ENCODE measurements at places on chromosomes 7 and 10.
A peak's percentile ranks its signal among the peaks of the same experiment; 100 is the strongest.

- DNase-seq = peak; percentile 24
Measured at GRCh38 chr7:134016223-134016941, 110.8 kb upstream of the LRGUK start.

DNA sequence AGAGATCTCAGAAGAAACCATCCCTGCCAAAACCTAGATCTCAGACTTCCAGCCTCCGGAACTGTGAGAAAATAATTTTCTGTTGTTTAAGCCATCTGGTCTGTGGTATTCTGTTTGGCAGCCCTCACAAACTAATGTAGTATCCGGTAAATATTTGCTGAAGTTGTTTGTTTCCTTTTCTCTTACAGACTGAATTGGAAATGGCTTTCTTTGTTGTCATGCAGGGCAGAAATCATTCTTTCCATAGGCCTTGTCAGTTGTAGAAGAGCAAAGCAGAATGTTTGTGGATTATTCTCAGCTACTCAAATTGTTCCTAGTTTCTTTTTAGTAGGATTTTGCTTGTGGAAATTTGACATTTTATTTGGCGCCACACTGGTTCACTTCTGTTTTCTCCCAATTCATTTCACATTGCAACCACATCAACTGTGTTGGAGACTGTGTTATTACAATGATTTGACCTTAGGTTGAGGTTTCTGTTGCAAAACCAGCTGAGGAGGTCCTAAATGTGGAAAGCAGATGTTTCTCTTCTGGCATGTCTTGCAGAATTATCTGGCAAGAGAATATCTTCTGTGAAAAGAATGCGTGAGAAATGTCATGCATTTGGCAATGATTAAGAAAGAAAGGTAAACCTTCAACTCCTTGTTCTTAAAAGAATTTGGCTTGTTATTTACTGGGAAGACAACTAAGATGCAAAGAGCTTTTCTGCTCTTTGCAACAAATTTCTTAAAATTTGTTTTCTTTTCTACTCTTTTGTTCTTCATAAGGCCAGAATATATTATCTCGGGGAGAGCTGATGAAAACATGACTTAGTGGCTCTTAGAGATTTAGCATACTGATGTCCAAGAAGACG, 25.8 kb downstream of the ACTA2 start:
- peak; percentile 97 for DNase-seq

GRCh38 chr7:117621075-117621618, 141.3 kb downstream of the CFTR start:
- DNase-seq = no peak

DNA sequence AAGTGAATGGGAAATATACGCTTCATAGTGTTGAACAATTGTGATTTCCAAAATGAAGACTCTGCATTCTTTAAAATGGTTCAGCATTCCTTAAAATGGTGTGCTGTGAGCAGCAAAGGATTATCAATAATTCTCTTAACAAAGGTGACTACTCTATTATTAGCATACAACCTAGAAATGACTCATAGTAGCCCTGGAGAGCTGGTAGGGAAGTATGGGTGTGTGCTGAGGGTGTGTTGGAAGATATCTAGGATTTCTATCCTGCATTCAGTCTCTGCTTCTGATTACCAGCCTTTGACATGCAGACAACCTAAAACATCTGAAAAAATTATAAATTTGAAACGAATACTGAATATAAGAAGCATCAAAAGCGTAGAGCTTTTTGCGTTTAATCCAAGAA, 72.5 kb downstream of the SEMA3D start:
- DNase-seq = no peak

DNA sequence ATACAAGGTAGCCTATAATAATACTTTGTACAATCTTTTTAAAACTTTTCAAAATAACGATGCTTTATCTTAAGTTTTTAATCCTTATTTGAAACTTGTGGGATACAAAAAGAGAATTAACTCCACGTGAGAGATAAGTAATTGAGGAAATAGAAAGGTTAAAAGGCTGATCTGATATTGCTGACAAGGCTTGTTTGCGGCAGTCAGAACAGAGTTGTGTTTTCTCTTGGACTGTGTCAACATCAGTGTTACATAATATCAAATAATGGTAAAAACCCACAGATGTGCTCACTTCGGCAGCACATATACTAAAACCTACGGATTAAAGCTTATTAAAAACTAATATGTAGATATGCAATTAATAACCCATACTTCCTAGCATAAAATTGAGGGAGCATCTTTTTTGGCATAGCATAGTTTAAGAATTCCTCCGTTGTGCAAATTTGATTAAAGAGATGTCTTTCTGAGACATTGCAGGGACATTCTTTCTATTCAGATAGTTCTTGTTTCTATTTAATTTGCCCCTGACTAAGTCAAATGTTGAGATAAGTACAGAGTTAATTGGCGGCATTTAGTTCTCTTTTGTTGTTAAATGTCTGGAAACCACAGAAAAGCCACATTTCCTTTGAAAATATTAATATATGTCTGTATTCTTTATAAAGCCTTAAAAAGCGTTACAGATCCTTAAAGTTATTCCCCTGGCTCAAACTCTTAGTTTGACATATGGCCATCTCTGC, 63.3 kb downstream of the FAM185A start:
- peak; percentile 45 for DNase-seq

DNA sequence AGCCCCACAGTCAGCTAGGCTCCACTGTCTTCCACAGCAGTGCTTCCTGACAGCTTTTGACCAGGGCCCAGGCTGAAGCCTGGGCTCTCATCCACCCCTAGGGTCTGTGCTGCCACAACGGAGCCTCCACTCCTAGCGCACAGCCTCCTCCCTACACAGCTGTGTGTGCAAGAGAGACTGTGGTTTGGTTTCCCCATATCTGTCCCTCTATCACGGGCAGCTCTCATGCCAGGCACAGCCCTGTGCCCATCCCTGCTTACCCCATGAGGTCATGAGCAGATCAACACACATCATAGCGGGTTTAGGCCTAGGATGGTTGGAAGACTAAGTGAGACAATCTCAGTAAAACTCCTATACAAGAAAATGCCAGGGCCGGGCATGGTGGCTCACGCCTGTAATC, 61.7 kb upstream of the PLXNA4 start:
- no peak for DNase-seq

DNA sequence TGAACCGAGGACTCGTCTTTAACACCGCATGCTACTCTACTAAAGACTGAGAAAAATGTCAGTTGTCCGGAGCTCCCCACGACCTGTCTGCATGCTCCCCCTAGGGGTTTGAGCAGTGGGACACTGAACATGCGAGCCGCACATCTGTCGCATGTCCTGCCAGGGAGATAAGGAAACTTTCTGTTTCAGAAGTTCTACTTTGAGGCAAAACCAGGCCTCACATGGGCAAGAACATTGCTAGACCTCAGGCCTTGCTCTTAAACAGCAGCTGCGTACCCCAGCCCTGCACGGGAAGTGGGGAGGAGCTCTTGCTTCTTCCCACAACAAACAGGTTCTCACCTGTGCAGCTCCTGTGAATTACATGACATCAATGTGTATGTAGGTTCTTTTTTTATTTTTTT, 30.3 kb upstream of the HERPUD2 start:
- no peak for DNase-seq

DNA sequence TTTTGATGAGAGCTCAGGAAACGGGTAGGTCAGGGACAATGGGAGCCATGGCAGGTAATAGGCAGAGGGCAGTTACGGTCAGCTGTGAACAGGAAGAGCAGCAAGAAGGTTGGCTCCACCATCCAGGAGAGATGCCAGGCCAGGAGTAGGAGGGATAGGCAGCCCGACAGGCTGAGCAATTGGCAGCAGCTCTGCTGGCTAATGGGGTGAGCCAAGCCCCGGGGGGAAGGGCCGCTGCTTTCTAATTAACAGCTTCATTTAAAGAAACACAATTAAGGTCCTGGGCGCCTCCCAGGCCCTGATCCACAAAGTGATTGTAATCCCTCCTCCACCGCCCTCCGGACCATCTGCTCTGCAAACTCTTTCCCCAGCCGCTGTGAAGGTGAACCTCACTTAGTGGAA, 23.7 kb downstream of the SH2B2 start:
- no peak for DNase-seq

GRCh38 chr10:106987362-106987761, 177.1 kb downstream of the SORCS1 start:
- no peak for DNase-seq

DNA sequence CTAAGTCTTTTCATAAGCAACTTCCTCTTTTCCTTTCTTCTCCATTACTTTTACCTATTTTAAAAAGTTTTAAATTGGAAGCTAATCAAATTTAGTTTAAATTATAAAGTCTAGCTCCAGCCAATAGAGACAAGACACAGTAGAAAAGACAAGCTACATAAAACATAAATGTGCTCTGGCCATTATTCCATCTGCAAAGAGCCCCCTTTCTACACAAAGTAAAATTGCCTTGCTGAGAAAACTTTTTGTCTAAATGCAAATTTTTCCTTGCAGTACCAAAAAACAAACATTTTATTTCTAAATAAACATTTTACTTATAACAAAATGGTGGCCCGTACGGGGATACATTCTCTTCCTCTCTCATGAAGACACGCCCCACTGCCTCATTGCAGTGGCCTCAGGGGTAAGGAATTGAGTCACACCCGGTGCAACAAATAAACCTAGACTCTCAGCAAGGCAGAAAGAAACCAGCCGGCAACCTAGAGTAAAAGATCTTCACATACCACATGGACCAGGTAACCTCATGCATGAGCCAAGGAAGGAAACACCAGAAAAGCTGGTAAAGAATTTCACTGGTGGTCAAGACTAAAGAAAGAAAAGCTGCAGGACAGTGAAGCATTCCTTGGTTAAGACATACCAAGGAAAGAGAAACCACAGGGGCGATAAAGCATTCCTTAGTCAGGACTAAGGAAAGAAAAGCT, 71.6 kb upstream of the ZNF746 start:
- DNase-seq = peak; percentile 31

DNA sequence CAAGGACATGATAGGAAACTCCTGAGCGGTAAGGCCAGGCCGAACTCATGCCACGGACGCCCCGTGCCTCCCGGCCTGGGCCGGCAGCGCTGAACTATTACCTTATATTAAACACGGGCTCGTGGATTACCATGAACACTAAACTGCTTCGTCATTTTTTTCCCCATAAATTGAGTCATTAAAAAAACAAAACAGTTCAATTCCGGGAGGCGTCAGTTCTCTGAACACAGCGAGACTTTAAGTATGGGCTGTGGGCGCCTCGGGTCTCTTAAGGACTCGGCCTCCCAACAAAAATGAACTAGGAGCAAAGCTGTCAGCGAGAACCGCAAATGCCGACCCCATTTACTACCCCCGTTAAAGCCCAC, 519 bp downstream of the PITRM1 start:
- DNase-seq = peak; percentile 63

- DNase-seq = no peak
Measured at GRCh38 chr10:32114508-32114907, 58.3 kb upstream of the KIF5B start.

GRCh38 chr10:33810986-33811385, 476.5 kb upstream of the NRP1 start:
- no peak for DNase-seq

- peak; percentile 97 for DNase-seq
Measured at GRCh38 chr7:24821045-24821753, 63.9 kb upstream of the GSDME start.

- no peak for DNase-seq
Measured at GRCh38 chr7:5217851-5218331, 27.9 kb downstream of the WIPI2 start.

GRCh38 chr10:114694752-114695151, 36.7 kb upstream of the ABLIM1 start:
- DNase-seq = peak; percentile 30

- no peak for DNase-seq
Measured at GRCh38 chr10:43263551-43264343, 3.1 kb downstream of the RASGEF1A start.

DNA sequence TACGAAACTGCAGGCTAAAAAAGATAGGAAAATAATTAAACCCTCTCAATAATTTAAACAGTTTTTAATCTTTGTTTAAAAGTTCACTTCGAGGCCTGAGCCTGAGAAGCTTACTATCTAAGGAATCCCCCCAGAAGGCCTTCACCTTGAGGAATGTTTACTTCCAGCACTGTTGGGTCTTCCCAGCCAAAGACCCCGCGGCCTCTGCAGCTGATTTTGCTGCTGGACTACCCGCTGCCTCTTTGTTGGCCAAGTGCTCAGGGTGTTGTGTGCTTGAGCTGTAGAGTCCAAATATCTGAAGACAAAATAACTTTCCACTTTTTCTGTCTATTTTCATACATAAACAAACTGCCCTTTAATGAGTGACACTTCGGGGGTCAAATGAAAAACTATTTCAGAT, 292.7 kb downstream of the GLRX3 start:
- no peak for DNase-seq

GRCh38 chr10:53601260-53601875, 828.8 kb upstream of the MBL2 start:
- DNase-seq = peak; percentile 33

GRCh38 chr7:148419856-148420832, 170.4 kb upstream of the C7orf33 start:
- no peak for DNase-seq

GRCh38 chr10:66680886-66681285, 244.9 kb upstream of the LRRTM3 start:
- no peak for DNase-seq

- DNase-seq = no peak
Measured at GRCh38 chr10:47396311-47396717, 12.2 kb upstream of the ZNF488 start.

DNA sequence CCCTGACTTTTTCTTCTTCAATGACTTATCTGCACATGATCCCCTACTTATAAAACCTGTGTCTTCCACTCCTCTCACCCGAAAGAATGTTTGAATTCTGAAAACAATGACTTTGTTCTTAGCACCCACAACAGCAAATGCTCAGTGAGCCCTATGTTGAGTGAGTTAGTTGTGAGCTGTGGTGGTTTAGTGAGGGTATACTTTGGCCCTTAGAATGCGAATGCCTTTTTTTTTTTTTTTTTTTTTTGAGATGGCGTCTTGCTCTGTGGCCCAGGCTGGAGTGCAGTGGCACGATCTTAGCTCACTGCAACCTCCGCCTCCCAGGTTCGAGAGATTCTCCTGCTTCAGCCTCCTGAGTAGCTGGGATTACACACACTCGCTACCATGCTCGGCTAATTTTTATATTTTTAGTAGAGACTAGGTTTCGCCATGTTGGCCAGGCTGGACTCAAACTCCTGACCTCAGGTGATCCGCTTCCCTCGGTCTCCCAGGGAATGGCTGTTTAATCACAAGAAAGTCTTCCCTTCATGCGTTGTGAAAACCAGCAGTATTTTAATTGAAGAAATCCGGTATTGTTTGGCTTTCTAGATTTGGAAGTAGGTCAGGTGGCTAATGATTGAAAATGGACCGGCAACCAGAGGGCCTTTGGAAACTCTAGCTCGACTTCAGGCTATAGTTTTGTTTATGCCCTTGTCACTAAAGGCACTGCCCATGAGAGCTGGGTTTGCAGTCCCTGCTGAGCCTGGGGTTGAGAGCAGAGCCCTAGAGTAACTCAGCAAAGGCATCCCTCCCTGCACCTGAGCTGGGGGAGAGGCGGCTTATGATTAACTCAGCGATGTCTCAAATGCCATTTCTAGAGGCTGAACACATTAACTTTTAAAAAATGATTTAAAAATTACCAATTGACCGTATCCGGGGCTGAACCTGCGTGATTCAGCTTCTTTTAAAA, 41.3 kb downstream of the CUX1 start:
- DNase-seq = no peak
